Dorsolateral prefrontal cortex (tissue), 122 donors: ENCODE measurements at places on chromosomes 1 and 21. TPM values are rescaled to one million over a fixed set of nuclear protein-coding genes. Genes with fewer than 3 reads are reported as not detected.

The CCDC17 gene
- 5.0 TPM for total RNA-seq

The OR2M3 gene
- total RNA-seq, result 3.5 TPM

The AKR7A3 gene
- 2.0 TPM for total RNA-seq

The PSMG1 gene
- 29.4 TPM for total RNA-seq

The CCDC181 gene
- total RNA-seq, result 10.6 TPM

The OR14A16 gene
- not detected for total RNA-seq

The GPA33 gene
- total RNA-seq, result 0.18 TPM
